ENCODE measurements at places on chromosomes 5 and 9.

- no peak for DNase-seq
These were observed 203.8 kb upstream of the PIK3R1 start for GRCh38 chr5:68011801-68012200.

GRCh38 chr9:121153642-121154041, 48.0 kb downstream of the RAB14 start:
- no peak for DNase-seq

- DNase-seq, result peak; percentile 22
These were observed 14.4 kb upstream of the SCGB3A1 start for GRCh38 chr5:180605554-180606214.

DNA sequence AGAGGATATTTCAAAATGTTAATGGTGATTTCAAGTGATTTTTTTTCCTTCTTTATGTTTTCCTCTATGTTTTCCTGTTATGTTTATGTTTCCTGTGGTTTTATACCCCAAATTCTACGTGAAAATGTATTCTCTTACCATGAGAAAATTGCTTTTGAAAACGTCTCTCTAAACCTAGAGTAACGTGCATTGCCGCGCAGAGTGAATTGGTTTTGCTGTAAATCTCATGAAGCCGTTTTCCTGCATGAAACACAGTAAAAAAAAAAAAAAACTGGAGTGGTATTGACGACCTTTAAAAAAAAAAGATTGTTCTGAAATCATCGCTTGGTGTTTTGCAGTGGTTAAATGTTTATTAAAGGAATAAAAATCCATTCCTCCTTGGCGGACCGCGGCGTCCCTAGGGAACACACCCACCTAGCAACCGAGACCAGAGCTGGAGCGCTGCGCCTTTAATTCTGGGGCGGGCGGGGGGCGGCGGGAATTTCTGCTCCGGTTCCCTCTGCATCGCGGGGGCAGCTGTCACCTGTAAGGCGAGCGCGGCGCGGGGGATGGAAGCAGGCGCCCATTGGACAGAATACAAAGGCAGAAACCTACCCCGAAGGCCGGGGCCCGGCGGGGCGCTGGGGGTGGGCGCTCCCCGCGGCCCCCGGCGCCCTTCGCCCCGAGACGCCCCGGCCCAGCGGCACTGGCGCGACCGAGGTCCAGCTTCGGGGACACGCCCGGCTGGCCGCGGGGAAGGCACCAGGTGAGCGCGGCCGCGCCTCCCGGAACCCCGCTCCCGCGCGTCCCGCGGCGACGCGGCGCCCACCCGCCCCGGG, at the start of gene SOWAHA:
SOWAHA (plus strand) TSS at position 522 of the 818 bp plus-strand sequence. CDS start 320 bp downstream, outside the sequence.
- no peak for DNase-seq

GRCh38 chr9:18947892-18948339, 85.1 kb downstream of the SAXO1 start:
- DNase-seq, result no peak

DNA sequence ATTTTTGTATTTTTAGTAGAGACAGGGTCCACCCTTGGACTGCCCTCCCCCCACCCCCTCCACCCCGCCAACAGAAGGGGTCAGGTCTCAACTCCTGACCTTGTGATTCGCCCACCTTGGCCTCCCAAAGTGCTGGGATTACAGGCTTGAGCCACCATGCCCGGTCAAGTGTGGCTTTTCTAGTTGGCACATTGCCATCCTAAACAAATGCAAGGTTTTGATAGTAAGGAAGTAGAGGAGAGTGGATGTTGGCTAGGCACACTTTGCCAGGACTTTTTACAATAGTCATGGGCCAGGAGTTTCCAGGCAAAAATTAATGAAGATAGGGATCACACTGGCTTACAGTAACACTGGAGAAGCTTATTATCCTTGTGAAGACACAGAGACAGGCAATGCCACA, 62.4 kb downstream of the GALNT12 start:
- no peak for DNase-seq

GRCh38 chr5:19923742-19924141, 64.3 kb downstream of the CDH18 start:
- no peak for DNase-seq

DNA sequence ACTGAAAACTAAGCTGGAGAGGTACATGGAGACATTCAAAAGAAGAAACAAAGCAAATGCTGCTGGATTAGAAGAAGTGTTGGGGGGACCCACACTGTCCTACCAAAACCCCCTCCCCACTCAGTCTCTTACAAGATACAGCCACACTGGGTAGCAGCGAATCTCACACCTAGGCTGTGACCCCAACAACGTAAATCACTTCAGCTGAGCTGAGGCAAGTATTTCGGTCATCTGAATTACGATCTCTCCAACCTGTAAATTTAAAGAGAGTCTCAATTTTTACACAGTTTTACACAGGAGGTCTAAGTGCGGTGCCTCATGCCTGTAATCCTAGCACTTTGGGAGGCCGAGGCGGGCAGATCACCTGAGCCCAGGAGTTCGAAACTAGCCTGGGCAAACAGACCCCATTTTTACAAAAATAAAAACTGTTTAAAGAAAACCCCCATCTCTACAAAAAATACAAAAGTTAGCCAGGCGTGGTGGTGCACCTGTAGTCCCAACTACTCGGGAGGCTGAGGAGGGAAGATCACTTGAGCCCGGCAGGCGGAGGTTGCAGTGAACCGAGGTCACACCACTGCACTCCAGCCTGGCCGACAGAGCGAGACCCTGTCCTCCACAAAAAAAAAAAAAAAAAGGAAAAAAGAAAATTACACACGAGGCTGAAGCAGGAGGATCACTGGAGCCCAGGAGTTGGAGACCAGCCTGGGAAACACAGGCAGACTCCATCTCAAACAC, 3.4 kb downstream of the CAMSAP1 start:
- no peak for DNase-seq

DNA sequence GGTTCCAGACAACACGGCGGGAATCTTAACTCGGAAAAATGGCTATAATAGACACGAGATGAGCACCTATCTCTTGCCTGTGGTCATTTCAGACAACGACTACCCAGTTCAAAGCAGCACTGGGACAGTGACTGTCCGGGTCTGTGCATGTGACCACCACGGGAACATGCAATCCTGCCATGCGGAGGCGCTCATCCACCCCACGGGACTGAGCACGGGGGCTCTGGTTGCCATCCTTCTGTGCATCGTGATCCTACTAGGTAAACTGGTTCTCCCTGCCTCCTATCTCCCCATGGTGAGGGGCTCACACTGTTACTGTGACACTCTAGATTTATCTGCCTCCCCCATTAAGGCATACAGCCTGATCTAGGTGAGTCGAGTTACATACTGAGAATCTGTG, 124.2 kb downstream of the CDH6 start:
- DNase-seq, result no peak

GRCh38 chr5:115962565-115963402, 509 bp downstream of the LVRN start:
- DNase-seq, result no peak

DNA sequence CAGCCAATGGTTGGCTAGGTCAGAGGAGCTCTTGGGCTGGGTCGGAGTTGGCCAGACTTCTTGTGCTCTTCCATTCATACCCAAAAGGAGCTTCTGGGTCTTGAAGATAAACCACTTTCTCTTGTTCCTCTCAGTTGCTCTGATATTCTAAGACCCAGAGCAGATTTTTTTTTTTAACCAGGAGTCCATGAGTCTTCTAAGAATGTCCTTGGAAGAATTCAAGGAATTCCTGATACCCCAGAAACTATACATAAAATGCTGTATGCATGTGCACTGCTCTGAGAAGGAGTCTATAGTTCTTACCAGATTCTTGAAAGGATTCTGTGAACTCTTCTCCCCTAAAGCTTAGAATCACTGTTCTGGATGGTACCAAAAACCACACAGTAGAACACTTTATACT, 9.9 kb upstream of the PALM2AKAP2 start:
- DNase-seq, result no peak

DNA sequence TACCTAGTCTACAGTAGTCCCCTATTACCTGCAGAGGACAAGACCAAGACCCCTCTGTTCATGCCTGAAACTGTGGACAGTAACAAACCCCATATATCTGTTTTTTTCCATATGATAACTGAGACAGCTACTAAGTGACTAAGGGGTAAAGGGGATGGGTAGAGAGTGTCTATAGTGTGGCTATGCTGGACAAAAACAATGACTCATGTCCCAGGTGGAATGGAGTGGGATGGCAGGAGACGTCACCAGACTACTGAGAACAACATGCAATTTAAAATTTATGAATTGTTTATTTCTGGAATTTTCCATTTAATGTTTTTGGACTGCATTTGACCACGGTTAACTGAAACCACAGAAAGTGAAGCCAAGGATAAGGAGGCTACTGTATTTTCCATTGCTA, 171.8 kb downstream of the AGTPBP1 start:
- no peak for DNase-seq

GRCh38 chr9:7058473-7058872, 300.7 kb downstream of the KDM4C start:
- no peak for DNase-seq

DNA sequence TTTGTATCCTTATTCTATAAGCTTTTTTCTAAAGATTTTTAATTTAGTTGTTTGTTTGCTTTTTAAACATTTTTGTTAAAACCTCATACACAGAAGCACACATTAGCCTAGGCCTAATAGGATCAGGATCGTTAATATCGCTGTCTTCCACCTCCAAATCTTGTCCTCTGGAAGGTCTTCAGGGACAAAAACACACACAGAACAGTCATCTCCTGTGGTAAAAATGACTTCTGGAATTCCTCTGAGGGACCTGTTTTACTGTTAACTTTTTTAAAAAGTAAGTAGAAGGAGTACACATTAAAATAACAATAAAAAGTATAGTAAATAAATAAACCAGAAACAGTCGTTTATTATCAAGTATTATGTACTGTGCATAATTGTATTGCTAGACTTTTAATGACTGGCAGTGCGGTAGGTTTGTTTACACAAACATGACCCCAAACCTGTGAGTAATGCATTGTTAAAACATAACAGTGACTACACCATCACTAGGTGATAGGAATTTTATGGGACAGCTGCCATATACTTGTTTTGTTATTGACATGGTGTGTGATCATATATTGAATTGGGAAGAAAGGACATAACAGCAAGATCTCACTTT, 109.6 kb downstream of the ZCCHC7 start:
- no peak for DNase-seq

DNA sequence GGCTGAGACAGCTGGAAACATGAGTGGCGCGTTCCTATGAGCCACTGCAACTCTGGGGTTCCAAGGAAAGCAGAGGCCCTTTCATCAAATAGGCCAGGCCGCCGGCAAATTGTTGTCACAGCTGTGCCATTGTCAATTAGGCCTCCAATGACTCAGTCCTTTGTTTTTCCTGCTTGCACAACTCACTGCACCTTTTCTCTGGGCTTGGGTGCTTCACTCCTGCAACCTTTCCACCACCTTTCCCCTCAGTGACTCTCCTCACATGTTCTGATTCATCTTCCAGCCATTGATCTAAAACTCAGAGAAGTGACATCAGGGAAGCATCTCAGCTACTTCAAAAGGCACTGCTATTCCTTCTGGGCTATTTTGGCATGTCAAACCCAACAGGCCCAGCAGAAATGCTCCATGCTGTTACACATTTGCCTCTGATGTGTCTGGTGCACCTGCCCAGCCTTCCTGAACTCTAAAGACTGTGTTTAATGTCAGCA, 653.7 kb downstream of the NR2F1-AS1 start:
- DNase-seq, result no peak

DNA sequence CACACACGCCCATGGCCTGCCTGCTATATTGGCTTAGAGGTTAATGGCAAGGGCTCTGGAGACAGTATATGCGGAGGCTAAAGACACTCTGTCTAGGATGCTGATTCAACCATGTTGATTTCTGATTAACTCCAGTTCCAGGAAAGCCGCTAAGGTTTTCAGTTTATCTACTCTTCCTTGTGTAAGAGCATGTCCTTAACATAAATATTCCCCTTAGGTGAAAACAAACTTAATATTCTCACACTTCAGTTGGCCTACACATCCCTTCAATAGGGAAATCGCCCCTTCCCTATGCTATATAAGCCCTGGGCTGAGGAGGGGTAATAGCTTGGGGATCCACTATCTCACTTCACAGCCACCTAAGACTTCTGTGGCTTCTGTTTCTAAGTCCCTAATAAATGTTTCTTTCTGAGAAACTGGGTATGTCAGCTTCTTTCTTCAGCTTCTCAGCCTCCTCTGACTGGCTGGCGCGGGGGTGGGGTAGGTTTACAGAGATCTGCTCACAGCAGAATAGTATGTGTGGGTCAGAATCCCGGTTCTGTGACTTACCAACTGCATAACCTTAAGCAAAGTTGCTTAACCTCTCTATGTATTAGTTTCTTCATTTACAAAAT, 4.3 kb upstream of the GPX3 start:
- DNase-seq, result no peak

- no peak for DNase-seq
These were observed 12.1 kb downstream of the C9orf40 start for GRCh38 chr9:74940600-74940999.

- no peak for DNase-seq
These were observed 1.3 kb downstream of the FGF1 start for GRCh38 chr5:142684508-142685041.

DNA sequence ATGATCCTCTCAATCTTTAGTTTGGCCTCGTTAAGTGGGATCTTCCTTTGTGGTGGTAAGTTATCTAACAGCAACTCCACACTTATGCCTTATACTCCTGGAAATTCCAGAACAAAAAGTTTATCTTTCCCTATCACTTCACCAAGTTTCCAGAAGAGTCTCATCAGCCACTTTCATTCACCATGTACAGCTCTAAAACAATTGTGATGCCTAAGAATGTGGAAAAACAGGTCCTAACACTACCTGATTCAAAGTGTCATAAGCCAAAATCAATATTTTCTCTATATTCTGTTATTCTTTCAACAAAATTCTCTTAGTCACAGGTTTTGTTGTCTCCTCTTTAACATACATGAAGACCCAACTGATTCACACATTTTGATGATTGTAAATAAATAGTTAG, 342.4 kb upstream of the TYRP1 start:
- DNase-seq, result no peak

DNA sequence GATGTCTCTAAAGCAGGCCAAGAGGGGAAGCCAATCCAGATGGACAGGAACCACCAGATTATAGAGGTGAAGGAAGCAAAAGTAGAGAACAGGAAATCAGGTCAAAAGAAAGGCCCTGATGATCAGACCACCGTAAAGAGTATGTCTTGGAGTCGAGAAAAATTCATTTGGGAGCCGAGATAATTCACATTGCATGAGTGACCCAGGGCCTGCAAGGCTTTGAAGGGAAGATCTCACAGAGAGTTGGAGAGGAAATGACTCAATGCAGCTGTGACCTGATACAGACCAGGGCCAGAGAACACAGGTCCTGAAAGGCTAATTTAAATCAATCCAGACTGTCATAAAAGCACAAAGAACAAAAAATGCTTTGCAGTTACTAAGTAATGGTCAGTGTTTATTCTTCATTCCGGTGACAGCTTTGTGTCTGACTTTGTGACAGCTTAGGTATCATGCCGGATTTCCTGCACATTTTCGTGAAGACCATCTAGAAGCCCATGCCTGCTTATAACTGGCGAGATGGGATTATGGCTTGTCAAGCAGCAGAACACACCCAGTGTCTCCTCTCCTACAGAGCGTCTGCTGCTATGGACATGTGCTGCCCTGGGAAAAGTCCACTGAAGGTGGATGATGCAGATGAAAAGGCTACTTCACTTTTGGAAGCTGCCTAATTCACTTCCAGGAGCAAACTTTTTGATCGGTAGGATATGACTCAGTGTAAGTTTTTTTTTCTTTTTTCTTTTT, 5.8 kb upstream of the ACTBL2 start:
- no peak for DNase-seq

- peak; percentile 70 for DNase-seq
These were observed 19.7 kb downstream of the DNAJA1 start for GRCh38 chr9:33044677-33045282.

GRCh38 chr9:13143281-13143680, 136.2 kb downstream of the MPDZ start:
- no peak for DNase-seq

- DNase-seq, result no peak
These were observed 349.2 kb downstream of the GADD45G start for GRCh38 chr9:89953824-89954615.

All from NCI-H1694 treated with DMSO at 0.1 percent for 48 hours (cell line).